ENCODE measurements at places on chromosomes 12 and 14.
A peak's percentile ranks its signal among the peaks of the same experiment; 100 is the strongest.

GRCh38 chr12:32344047-32344446 lies 55.3 kb upstream of the FGD4 start:
- no peak overlapping the region for H3K4me3 ChIP-seq
- peaks cover 2% of the 10 kb centered on the region for H3K36me3 ChIP-seq
- H3K27me3 ChIP-seq = no peaks in the 10 kb centered on the region
- no peak for DNase-seq
- no peak overlapping the region for H3K27ac ChIP-seq

DNA sequence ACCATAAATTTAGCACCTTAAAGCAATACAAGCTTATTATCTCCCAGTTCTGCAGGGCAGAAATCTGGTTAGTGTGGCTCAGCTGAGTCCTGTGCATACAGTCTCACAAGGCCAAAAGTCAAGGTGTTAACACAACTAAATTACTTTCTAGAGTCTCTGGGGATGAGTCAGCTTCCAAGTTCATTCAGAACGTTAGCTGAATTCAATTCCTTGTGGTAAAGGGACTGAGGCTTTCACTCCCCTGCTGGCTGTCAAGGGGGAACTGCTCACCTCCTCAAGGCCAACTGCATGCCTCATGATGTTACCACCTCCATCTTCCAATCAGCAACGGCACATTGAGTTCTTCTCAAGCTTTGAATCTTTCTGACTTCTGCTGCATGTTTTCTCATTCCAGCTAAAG lies 27.6 kb downstream of the EML5 start:
- no peaks in the 10 kb centered on the region for H3K27me3 ChIP-seq
- H3K36me3 ChIP-seq = peaks cover 9% of the 10 kb centered on the region
- no peak overlapping the region for H3K27ac ChIP-seq
- DNase-seq = no peak
- no peaks in the 10 kb centered on the region for H3K4me1 ChIP-seq
- H3K4me3 ChIP-seq = no peak overlapping the region

GRCh38 chr12:15982471-15982870 lies 71.3 kb downstream of the DERA start:
- no peak overlapping the region for H3K27ac ChIP-seq
- DNase-seq = no peak
- H3K27me3 ChIP-seq = no peaks in the 10 kb centered on the region
- H3K36me3 ChIP-seq = peaks cover 26% of the 10 kb centered on the region
- H3K4me3 ChIP-seq = no peak overlapping the region
- no peaks in the 10 kb centered on the region for H3K4me1 ChIP-seq

- peaks cover 10% of the 10 kb centered on the region for H3K27me3 ChIP-seq
- H3K4me3 ChIP-seq = no peak overlapping the region
- no peaks in the 10 kb centered on the region for H3K4me1 ChIP-seq
- H3K27ac ChIP-seq = no peak overlapping the region
These were observed 79.2 kb downstream of the ASCL1 start for GRCh38 chr12:103036581-103037214.

DNA sequence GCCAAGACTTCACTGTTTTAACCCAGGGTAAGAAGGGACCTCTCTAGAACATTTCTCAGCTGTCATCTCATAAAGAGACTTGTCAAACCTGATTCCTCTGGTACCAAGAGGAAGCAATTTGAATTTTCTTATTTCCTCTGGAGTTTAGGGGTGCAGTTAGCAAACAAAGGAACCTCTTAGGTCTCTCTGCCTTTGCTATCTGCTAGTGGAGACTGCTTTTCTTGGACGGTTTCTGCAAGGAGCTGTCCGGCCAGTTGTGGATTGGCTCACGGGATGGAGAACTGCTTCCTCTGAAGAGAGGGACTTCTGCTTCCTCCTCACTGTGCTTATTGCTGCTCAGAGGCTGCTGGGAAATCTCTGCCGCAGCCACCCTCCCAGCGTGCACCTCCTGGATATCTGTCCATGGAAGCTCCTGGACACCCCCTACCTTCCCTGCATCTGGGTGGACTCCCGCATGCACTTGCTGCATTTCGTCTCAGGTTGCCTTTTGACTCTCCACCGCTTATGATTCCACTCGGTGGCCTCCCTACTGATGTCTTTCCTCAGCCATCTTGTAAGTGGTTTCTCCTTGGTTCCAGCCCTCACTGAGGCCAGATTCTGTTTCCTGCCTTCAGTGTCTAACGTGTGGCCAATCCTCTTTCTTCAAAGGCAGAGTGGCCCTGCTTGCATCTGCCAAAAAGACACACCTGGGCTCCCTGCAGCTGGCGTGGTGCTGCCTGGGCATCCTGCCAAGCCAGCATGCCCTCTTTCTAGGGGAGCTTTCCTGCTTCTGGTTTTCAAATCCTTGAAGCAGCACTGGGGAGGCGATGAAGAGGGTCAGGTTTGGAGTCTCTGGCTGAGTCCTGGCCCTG lies 187.3 kb downstream of the CHST11 start:
- no peaks in the 10 kb centered on the region for H3K27me3 ChIP-seq
- H3K27ac ChIP-seq = peak overlapping the region; percentile 31
- peak overlapping the region; percentile 53 for H3K4me3 ChIP-seq
- peaks cover 26% of the 10 kb centered on the region for H3K36me3 ChIP-seq

DNA sequence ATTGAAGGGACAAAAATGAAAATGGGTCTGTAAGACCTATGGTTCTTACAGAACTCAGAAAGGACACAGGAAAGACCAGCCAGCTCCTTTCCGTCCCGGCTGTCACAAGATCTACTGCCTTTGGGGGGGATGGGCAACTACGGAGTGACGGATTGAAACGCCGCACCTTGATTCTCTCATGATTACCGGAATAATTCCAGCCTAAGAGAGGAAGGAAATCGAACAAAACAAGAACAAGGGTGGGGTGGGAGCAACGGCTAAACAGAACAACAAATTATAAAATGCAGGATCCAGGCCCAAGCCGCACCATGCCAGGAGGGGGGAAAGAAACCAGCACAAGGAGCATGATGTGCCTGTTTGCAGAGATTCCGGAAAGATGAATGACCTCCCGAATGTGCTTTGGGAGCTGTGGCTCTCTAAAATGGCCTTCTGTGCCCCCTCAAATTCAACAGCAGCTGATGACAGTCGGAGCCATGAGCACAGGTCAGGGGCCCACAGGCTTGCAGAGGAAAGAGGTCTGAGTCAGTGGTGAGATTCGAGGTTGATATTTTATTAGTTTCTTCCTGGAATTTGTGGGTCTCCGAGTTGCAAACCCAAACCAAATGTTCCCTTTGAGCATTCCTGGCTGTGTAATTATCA lies 72.1 kb downstream of the SPRING1 start:
- no peak for DNase-seq
- no peak overlapping the region for H3K27ac ChIP-seq
- no peaks in the 10 kb centered on the region for H3K4me1 ChIP-seq
- H3K4me3 ChIP-seq = no peak overlapping the region
- no peaks in the 10 kb centered on the region for H3K27me3 ChIP-seq

DNA sequence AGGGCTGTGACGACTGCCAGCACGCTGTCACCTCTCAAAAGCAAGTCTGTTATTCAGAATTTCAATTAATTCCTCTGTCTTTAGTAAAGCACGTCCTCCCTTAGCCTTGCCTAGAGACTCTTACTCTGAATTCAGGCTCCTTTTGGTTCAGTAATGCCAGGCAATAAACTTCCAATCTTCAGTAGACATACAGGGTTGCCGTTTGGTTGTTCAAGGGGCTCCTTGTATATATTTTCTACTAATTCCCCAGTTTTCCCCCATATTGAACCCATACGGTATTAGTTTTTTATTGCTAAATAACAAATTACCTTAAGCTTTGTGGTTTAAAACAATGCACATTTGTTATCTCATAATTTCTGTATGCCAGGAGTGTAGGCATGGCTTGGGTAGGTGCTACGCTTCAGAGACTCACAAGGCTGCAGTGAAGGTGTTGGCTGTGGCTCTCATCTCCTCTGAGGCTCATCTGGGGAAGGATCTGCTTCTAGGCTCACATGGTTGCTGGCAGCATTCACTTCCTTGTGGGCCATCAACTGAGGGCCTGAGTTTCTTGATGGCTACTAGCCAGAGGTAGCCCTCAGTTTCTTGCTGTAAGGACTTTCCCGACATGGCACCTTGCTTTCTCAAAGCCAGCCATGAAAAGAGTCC lies 7.3 kb upstream of the CLECL1 start:
- H3K36me3 ChIP-seq = peaks cover 2% of the 10 kb centered on the region
- H3K27ac ChIP-seq = peak overlapping the region; percentile 15
- H3K27me3 ChIP-seq = no peaks in the 10 kb centered on the region
- peaks cover 76% of the 10 kb centered on the region for H3K4me1 ChIP-seq

GRCh38 chr14:55964821-55965220 lies 153.4 kb upstream of the PELI2 start:
- no peak overlapping the region for H3K27ac ChIP-seq

- H3K4me1 ChIP-seq = no peaks in the 10 kb centered on the region
- no peak overlapping the region for H3K4me3 ChIP-seq
- peaks cover 9% of the 10 kb centered on the region for H3K27me3 ChIP-seq
- no peak for DNase-seq
- no peaks in the 10 kb centered on the region for H3K36me3 ChIP-seq
These were observed 29.2 kb downstream of the RPH3A start for GRCh38 chr12:112820796-112821195.

DNA sequence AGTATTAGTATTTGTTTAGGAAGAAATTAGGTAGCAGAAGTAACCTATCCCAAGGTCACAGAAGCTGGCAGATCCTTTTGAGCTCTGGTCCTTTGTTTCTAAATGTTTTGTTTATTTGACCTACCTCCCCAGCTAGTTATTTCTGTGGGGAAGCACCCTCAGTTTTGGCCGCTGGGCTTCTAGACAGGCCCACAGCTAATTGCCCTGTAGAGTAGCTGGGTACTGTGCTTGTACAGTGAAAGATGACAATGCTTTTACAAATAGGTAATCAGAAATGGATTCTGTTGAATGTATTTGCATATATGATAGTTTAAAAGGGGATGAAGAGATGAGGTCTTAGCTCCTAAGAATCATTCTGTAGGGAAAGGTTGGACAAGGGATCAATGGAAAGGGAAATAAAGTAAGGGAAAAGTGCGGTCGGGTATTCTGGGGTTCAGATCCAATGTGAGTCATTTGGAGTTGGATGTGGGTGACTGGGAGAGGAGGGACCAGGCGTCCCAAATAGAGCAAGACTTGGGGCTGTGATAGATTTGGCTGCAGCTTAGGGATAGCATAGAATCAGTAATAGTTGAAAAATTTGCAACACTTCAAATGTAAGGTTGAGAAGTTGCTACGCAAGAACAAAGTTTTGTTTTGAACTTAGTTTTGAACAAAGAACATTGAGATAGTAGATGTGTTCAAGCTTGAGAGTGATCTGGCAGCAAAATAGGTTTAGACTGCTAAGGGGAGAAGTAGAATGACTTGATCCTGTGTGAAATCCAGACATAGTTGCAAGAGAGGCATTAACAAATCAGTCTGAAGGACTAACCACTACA lies 3.6 kb downstream of the NUDT4 start:
- H3K4me1 ChIP-seq = peaks cover 46% of the 10 kb centered on the region
- H3K4me3 ChIP-seq = peak overlapping the region; percentile 98
- H3K36me3 ChIP-seq = peaks cover 43% of the 10 kb centered on the region
- no peak for DNase-seq
- H3K27ac ChIP-seq = peak overlapping the region; percentile 98

DNA sequence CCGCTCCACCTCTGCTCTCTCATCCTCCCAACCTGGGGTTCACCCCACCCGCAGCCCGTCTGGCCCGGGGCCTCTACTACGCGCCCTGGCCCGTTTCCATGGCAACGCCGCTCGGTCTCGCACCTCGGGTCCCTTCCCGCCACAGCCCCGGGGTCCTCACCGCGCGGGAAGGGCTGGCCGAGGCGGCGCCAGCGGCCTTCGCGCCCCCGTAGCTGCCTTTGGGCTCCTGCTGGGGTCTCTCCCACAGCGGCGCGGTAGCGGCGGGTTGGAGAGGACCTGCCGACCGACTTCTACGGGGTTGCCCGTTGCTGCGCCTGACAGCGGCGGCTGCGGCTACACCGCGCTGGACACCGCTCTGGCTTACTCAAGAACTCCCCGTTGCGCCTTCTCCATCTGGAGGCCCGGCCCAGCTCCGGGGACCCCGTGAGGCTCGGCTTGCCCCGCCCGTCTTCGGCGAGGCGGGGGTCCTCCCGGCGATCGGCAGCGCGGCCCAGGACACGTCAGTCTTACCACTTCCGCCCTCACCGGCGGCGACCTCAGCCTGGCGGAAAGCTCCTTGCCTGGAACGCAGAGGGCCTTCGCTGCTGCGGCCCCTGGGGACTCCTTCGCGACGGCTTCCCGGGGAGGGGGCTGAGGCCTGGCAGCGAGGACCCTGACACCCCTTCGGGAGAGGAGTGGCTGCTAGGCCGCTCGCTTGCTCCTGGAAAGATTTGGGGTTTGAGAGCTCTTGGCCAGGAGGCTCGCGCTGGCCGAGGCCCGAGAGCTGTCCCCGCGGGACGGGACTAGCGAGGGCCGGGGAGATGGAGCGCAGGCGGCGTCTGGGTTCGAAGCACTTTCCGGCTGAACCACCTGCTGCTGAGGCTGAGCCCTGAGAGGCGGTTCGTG lies at the start of gene TM9SF1:
Gene TM9SF1, minus strand, starts transcription at position 256 of the 885 bp plus-strand sequence. CDS start 422 bp downstream, outside the sequence.
- H3K36me3 ChIP-seq = peaks cover 42% of the 10 kb centered on the region
- peak; percentile 89 for DNase-seq
- H3K4me3 ChIP-seq = peak within 1 kb of the TSS; percentile 88
- H3K27me3 ChIP-seq = no peaks in the 10 kb centered on the region

GRCh38 chr14:58166005-58166983 lies 14.3 kb upstream of the ARMH4 start:
- H3K36me3 ChIP-seq = no peaks in the 10 kb centered on the region
- peaks cover 8% of the 10 kb centered on the region for H3K27me3 ChIP-seq
- peak overlapping the region; percentile 18 for H3K27ac ChIP-seq

DNA sequence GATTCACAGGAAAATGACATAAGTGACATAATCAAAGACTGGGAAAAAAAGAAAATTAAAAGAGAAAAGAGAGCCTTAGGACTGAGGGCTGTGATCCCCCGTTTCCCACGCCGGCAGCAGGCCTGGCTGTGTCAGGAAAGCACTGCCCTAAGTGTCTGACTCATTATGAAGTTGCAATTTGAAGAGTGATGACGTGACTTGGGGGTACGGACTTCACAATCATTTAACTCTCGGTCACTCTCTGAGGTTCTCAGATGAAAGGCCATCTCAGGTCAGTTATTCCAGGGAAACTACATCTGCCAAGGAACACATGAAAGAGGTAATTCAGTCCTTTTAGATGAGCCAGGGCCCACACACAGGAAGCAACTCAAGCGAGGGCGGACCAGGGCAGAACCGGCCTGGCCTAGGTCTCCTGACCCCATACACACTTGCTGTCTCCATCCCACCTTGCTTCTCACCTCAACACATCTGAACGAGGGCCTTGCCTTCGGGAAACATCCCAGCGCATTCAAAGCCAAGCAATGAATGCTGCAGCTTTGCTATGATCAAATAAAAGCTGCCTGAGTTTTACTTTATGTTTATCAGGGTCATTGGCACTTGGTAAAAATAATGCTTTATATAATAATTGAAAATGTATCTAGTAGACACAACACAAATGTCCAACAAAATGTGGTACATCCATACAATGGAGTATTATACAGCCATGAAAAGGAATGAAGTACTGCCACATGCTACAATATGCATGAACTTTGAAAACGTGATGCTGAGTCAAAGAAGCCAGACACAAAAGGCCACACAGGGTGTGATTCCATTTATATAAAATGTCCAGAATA lies 2.7 kb downstream of the SSH1 start:
- peaks cover 50% of the 10 kb centered on the region for H3K4me1 ChIP-seq
- peak overlapping the region; percentile 88 for H3K27ac ChIP-seq
- H3K36me3 ChIP-seq = peaks cover 22% of the 10 kb centered on the region
- H3K4me3 ChIP-seq = peak overlapping the region; percentile 48
- H3K27me3 ChIP-seq = no peaks in the 10 kb centered on the region
- DNase-seq = no peak

Measured in activated naive CD8-positive, alpha-beta T cell treated with anti-CD3 and anti-CD28 coated beads, Interleukin-2, amount 50 U/mL, for 24 hours (primary cell).